Spinal cord (tissue), 10 donors: ENCODE measurements at places on chromosomes 5 and 9.

- DNase-seq = no peak
Measured at GRCh38 chr5:97454015-97454414, 271.0 kb upstream of the RIOK2 start.

GRCh38 chr5:127821896-127822295 lies 118.7 kb downstream of the CCDC192 start:
- DNase-seq = no peak

DNA sequence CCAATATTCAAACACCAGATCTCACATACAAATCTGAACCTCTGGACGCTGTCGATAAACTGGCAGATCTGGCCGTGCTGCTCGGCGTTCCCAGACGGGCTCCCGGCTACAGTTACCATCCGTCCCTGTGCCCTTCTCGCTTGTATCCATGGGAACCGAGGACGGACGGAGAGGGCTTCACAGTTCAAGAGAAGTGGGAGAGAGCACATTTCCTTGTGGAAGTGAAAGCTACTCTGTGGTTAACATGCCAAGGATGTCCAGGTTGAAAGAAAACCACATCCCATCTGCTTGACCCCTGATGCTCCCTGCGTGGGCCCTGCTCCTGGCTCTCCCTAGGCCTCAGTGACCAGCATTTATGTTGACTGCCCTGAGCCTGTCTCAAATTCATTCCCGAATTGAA lies 6.3 kb upstream of the DBN1 start:
- no peak for DNase-seq

DNA sequence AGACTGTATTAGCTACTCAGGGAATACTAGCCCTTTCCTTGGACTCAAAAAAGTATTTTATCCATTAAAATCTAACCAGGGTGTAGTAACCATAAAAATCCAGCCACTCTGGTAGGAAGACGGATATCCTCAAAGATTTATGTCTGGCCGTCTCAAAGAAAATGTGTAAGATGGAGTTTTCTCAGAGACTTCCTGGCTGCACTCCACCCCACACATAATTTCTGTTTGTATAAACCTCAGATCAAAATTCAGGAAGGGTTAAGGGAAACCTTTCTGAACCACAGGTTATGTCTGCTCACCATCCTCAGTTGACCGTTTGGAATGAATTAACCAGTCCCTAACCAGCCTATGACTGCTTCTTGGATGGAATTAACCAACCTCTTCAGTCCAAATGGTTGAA lies 13.8 kb upstream of the SMIM23 start:
- DNase-seq = no peak

- DNase-seq = peak; percentile 89
Measured at GRCh38 chr5:81787474-81788242, 36.8 kb upstream of the SSBP2 start.

GRCh38 chr9:1612886-1613285 lies 402.3 kb upstream of the SMARCA2 start:
- no peak for DNase-seq

- DNase-seq = no peak
Measured at GRCh38 chr5:169577951-169578350, 5.6 kb upstream of the SPDL1 start.

DNA sequence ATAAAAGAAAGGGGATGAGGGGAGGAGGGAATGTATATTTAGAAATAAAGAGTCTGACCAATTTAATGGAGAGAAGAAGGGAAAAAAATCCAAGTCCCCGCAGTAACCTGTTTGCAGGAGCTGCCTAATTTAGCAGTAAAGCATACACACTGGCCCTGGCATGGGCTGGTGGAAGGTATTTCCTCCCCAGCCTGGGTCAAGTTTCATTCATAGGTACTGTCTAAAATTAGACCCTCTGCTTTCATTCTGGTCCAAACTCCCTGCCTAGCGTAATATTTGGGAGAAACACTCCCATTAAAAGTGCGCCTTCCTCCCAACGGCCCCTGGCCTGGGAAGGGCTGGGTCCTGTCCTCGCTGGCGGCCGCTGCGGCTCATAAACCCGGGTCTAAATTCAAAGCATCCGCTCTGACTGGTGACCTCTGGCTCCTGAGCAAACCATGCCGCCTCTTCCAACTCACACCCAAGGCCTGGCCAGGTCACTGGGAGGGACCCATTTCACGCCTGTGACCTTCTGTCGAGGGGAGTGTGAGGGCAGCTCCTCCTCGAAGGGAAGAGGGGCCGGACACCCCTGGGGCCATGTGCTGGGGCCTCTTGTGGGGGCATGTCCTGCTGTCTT lies 123.2 kb downstream of the FGF18 start:
- no peak for DNase-seq

DNA sequence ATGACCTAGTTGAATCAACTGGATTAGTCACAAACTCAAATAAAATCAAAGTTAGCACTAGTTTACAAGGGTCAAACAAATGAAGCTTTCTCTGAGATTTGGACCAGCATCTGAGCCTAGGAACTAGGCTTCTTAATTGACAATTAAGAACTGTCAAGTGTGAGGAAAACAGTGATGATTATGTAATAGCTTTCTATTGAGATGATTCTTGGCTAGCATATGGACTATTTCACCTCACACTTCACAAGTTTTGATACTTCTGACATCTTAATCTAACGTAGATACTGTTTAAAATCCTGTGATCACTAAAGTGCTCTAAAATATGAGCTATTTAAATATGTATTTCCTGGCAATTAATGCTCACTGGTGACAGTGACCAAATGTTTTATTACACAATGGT lies 542.9 kb downstream of the EFNA5 start:
- no peak for DNase-seq

DNA sequence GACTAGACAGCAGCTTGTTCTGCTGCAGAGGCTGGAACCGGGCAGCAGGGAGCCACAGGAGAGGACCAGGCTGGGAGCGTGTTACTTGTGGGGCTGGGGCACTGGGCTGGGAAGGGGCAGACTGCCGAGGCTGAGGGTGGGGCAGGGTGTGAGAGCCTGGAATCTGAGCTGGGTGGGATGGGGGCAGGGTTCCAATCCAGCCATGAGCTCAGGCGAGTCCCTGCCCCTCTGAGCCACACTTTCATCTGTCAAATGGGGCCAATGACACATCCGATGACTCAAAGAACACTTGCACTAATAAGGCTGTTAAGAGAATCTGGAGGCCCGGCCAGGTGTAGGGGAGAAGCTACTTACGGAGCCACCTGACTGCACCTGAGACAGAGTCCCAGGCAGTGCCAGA lies 18.7 kb upstream of the WDR38 start:
- DNase-seq = no peak

DNA sequence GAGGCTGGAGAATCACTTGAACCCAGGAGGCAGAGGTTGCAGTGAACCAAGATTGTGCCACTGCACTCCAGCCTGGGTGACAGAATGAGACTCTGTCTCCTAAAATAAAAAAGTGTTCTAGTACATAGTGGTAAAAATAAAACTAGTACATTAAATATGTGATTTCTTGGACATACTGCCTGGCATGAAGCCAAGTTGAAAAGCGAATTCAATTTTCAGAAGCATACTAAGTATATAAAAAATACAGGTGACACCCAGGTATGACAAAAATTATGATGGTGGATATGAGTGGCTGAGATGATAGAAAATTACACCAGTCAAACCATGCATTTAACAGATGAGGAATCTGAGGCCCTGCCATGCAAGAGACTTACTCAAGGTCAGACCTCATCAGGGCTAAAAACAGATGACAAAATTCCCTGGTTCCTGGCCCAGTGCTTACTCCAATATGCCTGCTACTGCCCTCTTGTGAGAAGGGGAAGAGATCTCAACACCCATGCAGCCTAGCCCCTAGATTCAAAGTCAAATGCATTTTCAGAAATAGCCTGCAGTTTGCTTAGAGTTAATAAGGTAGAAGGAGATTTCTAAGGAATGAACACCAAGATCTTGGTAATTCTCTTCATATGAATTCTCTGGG lies 46.6 kb upstream of the GNPDA1 start:
- no peak for DNase-seq

DNA sequence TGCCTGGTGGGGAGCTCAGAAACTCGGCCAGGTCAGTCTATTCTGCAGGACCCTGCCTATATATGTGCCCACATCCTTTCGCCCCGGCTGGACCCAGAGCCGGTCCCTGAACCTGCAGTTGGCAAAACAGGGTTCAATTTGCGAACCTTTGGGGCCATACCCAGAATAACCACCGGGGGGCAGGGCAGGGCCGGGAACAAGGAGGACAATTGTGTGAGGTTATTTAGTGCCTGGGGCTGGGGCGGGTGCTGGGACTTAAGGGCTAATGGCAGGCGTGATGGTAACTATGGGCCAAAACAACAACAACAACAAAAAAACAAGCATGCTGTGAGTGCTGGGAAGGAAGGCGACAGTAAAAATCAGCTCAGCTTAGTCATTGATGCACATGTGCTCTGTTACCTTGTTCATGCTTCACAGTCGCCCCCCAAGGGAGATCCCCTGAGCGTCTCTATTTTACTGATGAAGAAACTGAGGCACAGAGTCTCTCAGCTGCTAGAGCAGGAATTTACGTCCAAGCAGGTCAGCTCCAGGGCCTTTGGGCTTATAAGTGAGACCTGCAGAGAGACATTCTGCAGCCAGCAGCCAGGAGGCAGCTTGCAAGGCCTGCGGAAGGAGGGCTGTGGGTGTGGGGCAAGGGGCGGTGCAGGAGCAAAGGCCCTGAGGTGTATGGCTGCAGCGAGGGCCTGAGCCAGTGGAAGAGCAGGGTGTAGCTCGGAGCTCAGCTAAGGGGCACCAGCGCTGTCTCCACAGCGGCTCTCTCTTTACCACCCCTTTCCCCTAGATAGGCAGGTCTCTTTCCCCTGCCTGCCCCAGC lies 106.0 kb downstream of the PHF2 start:
- DNase-seq = no peak

DNA sequence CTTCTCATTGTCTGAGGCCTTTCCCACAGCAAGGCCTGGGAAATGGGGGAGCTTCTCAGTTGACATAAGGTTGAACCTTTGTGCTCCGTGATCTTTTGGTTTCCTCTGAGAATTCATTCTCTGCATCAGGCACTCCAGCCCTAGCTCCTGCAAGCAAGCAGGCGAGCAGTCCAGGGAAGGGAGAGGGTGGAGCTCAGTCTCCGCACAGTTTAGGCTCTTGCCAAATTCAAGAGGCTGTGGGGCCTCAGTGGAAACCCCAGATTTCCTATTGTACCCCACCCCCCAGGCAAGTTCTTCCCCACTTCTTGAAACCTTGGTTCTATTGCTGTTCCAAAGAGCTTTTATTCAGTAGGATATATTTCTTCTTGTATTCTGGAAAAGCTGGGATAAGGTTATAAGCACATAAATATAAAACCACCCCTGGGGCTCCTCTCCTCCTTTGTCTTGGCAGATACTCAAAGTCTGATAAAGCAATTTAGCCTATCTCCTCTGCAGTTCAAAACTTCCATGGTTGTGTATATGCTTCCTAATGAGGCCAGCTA lies 147.2 kb downstream of the PDZD2 start:
- DNase-seq = no peak

- no peak for DNase-seq
Measured at GRCh38 chr5:163395792-163396191, 41.6 kb upstream of the CCNG1 start.

DNA sequence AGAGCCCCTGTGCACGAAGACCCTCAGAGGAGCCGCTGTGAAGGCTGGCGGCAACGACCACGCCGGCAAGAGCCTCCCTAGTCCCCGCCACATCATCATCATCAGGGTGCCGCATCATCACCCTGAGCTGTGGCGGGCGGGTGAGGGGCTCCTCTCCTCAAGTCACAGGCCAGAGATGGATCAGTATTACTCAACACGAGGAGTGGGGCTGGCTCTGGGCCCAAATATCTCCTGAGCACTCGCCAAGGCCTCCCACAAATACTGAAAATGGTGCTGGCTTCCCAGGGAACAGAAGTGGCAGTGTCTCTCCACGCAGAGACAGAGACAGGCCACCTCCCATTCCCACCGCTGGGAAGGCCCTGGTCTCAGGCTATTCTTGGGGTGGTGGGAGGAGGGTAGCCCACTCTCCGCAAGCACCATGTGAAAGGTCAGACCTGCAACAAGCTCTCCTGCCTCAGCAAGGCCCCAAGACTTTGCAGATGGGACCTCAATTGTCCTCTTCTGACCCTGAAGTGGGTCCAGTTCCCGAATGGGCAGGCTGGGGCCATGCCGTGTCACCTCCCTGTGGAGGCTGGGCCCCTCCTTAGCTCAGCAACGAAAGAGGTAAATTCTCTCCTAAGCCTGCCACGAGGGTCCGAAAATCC lies 39.3 kb upstream of the ZNF354A start:
- DNase-seq = no peak

DNA sequence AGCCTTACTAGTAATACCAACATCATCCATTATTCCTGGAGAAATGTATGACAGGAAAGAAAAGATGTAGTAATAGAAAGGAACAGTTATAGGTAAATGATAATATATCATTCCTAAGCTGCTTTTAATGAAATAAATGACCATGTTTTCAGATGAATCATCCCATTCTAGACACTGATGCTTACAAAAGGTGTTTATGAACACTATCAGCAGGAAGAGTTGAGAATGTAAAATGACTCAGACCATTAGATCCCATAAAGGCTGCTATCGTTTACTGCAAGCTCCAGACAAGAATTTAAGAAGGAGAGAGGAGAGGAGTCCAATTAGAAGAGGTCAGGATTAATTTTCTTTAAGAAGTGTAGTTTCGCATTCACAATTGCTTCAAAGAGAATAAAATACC lies 1033.5 kb downstream of the EFNA5 start:
- no peak for DNase-seq

- no peak for DNase-seq
Measured at GRCh38 chr5:126054577-126055347, 368.4 kb upstream of the GRAMD2B start.

GRCh38 chr9:26710008-26710407 lies 182.6 kb downstream of the CAAP1 start:
- DNase-seq = no peak

- DNase-seq = no peak
Measured at GRCh38 chr5:33072296-33072695, 361.2 kb downstream of the NPR3 start.

DNA sequence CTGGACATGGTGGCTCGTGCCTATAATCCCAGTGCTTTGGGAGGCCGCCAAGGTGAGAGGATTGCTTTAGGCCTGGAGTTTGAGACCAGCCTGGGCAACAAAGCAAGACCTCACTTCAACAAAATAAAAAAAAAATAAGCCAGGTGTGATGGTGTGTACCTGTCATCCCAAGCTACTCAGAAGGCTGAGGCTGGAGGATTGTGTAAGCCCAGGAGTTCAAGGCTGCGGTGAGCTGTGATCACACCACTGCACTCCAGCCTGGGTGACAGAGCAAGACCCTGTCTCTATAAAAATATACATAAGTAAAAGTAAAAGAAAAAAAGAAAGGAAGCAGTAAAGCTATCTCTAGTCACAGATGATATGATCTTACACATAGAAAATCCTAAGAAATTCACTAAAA lies 59.5 kb upstream of the SYNPO start:
- DNase-seq = no peak

GRCh38 chr9:88971131-88971960 lies 19.9 kb upstream of the S1PR3 start:
- no peak for DNase-seq
